Adipose tissue (tissue), 3 donors: ENCODE measurements at places on chromosomes 2 and 18. TPM values are rescaled to one million over a fixed set of nuclear protein-coding genes. Genes with fewer than 3 reads are reported as not detected.

Gene TEX51
- polyA plus RNA-seq = not detected

Gene SLC4A5
- 0.32 TPM for polyA plus RNA-seq

Gene BCS1L
- 20.1 TPM for polyA plus RNA-seq

Gene ACMSD
- polyA plus RNA-seq = not detected

Gene KIF3C
- 1.9 TPM for polyA plus RNA-seq

Gene LTBP1
- 1.3 TPM for polyA plus RNA-seq

Gene CLEC4F
- not detected for polyA plus RNA-seq

Gene ALKAL2
- 28.8 TPM for polyA plus RNA-seq

Gene ZBTB7C
- polyA plus RNA-seq = 5.6 TPM

Gene GAL3ST2
- 0.09 TPM for polyA plus RNA-seq

Gene FAM161A
- 2.1 TPM for polyA plus RNA-seq

Gene REEP1
- 2.2 TPM for polyA plus RNA-seq

Gene STARD6
- polyA plus RNA-seq = not detected

Gene CD207
- polyA plus RNA-seq = not detected

Gene IL1RL2
- 0.91 TPM for polyA plus RNA-seq
